AG09309 (cell line): ENCODE measurements at places on chromosomes 12 and 14.

GRCh38 chr14:49550286-49551184 lies 35.6 kb downstream of the RPS29 start:
- DNase-seq: no peak

DNA sequence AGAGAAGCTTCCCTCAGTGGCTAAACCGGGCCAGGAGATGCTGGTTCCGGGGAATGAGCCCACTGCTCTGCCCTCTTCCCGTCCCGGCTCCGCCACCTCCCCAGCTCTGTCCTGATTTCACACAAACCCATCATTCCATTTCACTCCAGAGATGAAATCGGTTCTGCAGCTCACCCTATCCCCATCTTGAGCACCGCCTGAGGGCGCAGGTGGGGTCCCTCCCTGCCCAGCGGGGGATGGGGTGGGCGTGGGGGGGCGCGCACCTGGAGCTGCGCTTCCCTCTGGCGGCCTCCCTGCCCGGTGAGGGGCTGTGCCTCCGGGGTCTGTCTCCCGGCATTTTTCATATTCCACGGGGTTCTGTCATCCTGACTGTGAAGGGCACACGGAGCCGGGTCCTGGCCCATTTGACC lies 44.7 kb downstream of the NOC4L start:
- no peak for DNase-seq

- no peak for DNase-seq
These were observed 81.1 kb downstream of the EML1 start for GRCh38 chr14:99874306-99874705.

DNA sequence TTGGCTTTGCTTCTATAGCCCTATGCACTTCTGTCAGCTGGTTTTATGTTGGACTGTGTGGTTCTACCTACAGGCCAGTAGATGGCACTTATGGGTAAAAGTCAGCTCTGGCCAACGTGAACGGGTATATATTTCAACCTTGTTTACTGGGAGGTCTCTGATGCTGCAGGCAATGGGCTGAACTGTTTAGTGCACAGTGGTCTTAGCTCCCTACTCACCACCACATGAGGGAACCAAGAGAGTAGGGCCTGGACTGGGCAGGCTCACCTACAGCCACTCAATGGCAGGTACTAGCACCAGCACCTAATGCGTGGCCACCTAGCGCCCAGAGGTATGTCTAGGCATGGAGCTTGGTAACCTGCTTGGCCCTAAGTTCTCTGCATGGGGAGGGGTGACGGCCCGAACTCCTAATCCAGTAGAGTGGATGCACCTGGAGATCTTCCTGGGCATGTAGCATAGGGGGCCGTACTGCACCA lies 481.8 kb downstream of the TMEM117 start:
- DNase-seq: no peak

- DNase-seq: no peak
These were observed 1406.1 kb downstream of the LRFN5 start for GRCh38 chr14:43012817-43013216.

- no peak for DNase-seq
These were observed 17.1 kb upstream of the YBX3 start for GRCh38 chr12:10740182-10740581.

- DNase-seq: no peak
These were observed 60.3 kb upstream of the DLK1 start for GRCh38 chr14:100666403-100666802.

- DNase-seq: peak; percentile 74
These were observed 219.1 kb downstream of the PHLDA1 start for GRCh38 chr12:75812271-75813018.
